Stimulated activated CD8-positive, alpha-beta memory T cell treated with anti-CD3 and anti-CD28 coated beads, Interleukin-4, amount 100 ng/mL, for 48 hours (primary cell): ENCODE measurements at places on chromosomes 1 and 21.

DNA sequence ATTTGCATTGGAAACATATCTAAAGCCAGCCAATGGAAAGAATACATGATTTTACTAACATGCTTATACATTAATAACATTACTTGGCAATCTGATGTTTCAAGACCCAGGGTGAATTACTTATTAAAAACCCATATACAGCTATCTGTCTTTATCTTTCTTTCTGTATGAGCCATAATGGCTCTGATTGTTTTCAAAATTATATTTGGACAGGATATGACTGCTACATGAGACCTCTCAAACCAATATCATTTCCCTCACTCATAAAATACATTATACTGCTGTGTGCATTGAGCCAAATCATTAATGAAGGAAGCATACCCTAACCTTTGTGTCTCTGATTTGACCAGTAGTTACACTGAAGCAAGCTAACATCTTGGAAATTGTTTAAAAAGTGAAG, 205.9 kb upstream of the DPYD start:
- no peak for DNase-seq

DNA sequence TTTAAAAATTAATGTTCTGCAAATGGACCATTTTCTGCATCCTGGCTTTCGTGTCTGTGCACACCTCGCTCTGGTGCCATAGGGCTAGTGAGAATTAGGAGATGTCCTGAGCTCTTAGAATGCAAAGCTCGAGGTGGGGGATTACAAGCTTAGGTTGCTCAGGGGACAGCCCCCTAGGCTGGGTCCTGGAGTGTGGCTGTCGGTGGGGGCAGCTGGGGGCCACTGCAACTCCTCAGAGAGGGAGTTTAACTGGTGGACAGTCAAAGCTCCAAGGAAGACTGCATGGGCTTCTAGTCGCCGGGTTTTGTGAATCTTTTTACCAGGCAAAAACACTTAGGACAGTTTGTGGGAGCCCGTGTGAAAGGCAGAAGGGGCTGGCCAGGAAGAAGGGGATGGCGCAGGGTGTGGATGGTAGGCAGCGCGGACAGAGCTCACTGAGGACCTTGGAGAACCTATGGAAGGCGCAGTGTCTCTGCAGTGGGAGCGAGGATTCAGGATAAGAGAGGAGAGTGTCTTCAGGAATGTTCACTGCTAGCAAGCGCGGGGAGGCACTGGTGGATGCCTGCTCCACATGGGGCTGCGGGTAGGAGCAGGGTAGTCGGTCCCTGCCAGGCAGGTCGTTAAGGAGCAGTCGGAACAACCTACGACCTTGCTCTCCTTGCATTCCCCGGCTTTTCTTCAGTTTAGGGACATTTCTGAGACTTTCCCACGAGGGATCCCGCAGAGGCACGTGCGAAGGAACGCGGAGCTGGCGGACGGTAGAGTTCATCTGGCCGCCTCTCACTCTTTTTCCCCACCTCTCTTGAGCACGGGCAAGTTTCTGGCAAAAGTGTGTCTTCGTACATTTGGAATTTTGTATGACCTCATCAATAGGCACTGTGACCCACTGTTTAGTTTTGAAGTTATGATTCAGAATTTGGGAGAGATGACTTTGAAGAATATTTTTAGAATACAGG, 12.9 kb upstream of the KCNE1 start:
- no peak for DNase-seq

DNA sequence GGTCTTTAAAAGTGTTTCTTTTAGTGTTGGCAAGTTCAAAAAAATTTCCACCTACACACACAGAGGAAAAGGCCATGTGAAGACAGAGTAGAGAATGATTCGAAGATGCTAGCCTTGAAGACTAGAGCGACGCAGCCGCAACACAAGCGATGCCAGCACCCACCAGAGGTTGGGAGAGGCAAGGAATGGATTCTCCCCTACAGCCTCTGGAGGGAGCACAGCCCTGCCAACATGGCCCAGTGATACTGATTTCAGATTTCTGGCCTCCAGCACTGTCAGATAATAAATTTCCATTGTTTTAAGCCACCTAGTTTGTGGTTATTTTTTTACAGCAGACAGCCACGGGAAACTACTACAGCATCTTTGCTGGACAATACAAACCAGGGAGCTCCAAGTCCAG, 6.9 kb upstream of the ADAR start:
- DNase-seq: no peak

- DNase-seq: no peak
Measured at GRCh38 chr1:202117898-202118371, 4.8 kb upstream of the GPR37L1 start.

DNA sequence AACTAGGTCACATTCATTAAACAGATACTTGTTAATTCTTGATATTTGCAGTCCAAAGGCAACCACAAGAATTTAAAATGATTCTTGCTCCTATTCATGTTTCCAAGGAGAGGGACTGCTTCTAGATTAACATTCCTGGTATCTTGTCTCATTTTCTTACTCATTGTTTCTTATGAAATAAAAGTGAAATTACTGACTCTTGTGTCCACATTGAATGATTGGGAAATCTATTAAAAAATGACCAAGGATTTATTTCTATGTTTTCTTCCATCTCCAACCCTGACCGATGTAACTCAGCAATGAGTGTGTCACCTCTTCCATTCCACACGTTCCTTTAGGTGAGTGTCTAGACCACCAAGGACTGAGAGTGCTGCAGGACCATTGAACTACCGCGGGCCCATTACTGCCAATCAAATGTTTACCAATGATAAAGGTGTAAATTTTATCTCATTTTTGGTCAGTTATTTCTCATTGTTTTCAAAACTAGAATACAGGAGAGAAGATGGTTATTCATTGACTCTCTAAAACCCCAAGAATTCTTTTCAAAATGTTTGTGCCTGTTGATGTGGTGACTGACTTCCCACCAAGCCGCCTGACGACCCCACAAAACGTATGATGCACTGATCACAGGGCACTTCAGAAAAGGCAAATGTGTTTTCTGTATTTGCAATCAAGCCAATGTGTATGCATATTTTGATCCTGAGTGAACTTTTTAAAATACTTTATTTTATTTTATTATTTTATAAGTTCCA, 414.6 kb upstream of the PTBP2 start:
- no peak for DNase-seq

DNA sequence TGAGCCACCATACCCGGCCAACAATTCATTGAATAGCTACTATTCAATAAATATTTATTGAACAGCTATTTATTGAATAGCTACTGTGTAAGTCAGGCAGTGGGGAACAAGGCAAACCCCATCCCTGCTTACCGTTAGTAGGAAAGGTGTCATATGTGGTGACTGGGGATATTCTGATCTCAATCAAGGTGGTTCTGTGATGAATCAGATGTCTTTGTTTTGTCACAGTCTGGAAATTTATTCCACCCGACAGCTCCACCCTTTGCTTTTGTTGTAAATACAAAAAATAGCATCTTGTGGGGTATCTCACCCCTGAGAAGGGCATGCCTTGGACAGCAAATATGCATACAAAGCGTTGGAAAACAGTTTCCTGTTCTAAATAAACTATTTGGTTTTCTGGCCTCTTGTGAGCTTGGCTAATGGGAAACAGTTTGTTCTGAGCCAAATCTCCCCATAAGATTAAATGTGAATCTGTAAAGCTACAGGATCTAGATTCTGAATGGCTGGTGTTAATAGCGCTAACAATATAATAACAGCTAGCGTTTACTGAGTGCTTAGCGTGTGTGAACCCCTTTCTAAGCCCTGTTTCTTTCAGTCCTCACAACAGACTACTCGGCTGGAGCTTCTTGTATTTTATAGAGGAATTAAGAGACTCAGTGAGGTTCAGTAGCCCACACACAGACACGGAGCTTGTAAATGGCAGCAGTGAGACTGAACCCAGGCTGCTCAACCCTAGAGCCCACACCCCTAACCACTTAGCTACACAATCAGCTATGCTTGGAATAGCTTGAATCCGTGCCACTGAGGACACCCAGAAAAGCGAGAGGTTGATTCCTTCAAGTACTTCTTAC, 5.5 kb downstream of the PDPN start:
- DNase-seq: no peak

GRCh38 chr1:109649491-109649914, 6.4 kb upstream of the GSTM4 start:
- DNase-seq: no peak

DNA sequence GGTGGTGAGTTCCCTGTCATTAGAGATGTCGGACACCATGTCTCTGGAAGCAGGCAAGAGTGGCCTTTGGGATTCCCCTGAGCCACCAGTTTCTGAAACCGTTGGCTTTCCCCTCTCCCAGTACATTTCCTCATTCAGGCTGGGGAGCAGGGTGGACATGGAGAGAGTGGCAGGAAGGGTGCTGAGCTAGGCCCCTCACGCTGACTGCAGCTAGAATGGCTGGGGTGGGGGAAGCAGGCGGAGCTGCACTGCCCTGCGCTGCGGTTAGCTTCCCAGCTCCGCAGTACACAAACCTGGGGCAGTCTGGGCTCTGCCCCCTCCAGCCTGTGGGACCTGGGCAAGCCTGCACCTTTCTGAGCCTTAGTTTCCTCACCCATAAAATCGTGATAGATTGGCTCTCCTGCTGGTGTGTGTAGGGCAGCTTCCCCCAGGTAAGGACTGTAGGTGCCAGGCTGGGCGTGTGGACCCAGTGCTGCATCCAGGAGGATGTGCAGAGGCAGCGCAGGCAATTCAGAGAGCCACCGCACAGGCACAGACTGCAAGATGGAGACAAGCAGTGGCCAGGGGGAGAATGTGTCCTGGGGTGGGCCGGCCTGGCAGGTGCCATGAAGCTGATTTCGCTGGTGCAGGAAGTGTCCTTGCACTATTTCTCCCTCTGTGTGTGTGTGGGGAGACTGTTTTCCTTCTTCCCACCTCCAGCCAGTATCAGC, 3.0 kb downstream of the PLA2G2F start:
- DNase-seq: no peak

DNA sequence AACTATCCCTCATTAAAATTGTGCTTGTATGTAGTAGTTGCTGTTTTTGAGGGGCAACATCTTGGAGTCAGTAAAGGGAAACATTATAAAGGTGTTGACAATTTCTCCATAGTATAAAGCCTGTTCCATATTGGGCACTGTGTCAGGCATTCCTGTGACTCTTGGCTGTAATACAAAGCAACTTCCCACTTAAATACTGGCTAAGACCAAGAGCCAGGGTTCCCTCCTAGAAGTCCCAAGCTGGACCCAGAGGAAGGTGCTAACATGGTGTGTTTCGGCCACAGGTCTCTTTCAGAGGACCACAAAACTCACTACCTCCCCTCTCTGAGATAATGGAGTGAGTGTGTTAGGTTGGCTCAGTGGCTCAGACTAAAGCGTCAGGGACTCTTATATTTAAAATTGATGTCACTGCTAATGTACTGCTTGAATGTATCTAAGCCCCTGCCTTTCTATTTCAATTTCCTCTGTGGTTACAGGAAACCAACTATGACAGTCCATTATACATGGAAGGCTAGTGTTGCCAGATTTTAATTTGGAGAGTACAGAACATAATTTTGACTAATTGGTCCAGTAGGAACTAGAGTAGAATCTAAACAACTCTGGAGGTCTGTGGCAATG, 74.7 kb upstream of the RGL1 start:
- DNase-seq: no peak

- DNase-seq: peak; percentile 45
Measured at GRCh38 chr1:245051349-245052221, 103.2 kb upstream of the KIF26B start.

DNA sequence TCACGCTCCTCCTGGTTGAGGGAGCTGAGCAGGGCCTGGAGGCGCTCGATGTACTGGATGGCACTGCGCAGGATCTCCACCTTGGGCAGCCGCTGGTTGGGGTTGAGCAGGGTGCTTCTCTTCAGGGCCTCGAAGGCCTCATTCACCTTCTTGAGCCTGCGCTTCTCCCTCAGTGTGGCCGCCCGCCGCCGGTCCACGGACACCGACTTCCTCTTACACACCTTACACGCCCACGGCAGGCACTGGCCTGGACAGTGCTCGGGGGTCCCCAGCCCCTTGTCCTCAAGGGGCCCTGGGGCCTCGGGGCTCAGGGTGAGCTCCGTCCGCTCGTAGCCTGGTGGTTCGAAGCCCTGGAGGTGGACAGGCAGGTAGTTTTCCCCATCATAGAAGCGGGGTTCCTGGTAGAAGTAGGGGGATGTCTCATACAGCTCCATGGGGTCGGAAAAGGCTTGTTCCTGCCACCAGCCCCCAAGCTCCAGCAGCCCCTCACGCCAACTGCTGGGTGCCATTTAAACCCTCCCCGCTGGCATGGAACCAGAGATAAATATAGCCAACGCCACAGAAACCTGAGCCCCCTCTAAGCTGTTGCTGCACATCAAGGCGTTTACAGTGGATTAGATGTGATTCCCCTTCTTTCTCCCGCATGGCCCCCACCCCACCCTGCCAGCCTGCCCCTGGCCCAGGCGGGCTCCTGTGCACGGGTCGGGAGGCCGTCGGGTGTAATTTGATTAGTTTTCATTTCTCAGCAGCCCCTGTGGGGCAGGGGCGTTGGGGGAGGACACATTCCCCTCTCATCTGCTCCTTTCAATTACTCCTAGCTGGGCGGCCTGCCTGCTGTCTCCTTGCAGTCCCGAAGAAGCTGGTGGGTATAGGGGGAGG, at the start of gene MYOG:
MYOG (minus strand) TSS at position 485 of the 879 bp plus-strand sequence; CDS start at position 434, 51 bp downstream.
- DNase-seq: no peak

- DNase-seq: peak; percentile 32
Measured at GRCh38 chr1:200473698-200474371, 64.0 kb upstream of the ZNF281 start.

DNA sequence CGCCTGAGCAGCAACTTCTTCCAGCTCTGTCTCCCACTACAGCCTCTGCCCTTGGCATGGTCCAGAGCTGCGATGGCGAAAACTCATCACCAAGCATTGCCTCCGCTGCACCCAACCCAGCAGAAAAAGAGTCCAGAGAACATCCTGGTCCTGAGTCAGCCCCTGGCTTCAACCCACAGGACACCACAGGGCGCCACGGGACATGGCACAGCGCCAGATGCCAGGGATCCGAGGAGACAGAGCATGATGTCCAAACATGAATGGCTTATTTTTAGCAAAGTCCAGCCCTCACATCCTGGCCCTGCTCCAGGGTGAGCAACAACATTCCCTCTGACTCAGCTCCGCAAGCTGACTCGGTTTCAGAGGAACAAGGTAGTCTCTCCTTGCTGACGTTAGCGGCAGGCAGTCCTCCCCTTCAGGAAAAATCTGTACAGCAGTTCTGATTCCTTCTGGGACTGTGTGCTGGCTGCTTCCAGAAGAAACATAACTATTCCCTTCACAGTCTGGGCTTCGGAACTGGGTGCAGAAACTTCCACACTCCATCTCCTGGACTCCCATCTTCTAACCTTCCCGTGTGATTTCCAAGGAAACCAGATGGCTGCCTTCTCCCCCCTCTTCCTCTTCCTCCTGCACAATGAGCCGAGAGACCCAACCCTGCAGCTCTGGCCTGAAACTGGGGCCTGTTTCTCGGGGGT, 131.3 kb downstream of the TOMM20 start:
- no peak for DNase-seq

DNA sequence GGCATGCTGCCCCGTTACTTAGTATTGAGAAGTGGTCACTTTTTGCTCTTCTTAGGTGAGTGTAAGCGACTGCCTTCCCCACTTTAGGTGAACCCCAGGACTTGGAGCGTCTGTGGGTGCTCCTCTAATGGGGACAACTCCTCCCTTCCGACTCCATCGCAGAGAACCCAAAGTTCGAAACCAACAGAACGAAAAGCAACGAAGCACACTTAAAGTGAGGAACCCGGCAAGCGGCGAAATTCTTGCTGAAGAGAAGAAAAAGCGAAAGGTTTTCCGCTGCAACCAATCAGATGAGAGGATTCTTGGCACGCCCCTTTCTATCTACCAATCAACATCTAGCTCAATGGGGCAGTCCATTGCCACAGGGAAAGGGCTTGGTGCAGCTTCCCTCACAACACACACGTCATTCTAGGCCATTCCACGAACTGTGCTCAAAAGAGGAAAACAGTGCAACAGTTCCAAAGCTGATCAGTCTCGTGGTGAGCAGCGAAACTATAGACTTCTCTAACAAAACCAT, 709 bp upstream of the SUCO start:
- peak; percentile 82 for DNase-seq
